ENCODE measurements at places on chromosomes 1 and 21.
A peak's percentile ranks its signal among the peaks of the same experiment; 100 is the strongest.

GRCh38 chr1:62003777-62004176, 190.9 kb upstream of the L1TD1 start:
- DNase-seq = no peak

DNA sequence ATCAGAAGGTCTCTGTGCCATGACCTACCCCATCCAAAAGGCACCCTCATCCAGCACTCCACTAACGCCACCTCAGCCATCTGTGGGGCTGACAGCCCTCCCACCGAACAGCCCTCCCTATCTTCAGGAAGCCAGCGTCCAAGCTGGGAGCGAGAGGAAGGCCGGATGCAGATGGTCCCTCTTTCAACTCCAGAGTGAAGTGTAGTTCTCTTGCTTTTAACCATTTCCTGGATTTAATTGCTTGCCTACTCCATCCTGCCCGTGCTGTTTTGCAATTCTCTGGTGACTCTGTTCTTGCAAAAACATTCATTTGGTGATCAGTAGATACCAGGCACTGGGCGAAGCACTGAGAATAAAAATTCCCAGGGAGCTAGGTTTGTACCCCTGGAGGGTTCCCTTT, 8.2 kb upstream of the DYRK1A start:
- DNase-seq = no peak

DNA sequence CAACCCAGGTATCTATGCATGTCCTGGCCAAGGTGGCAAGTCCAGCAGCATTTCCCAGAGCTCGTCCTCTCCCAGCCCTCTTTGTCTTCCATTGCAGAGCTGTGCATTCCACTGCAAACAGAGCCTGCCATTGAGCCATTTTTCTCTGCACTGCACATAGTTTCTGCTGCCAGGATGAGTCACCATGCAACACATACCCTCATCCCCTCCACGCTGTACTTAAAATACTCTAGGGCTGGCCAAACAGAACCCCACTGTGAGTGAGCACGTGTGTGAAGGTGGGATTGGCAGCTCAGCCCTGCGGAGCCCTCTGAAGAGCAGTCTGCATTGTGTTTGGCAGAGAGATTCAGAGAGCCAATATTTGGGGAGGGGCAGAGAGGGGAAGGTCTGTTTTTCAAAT, 3.9 kb upstream of the ATP1B1 start:
- no peak for DNase-seq

- no peak for DNase-seq
Measured at GRCh38 chr21:37940691-37941090, 24.4 kb upstream of the KCNJ6 start.

GRCh38 chr1:151372058-151372934, at the start of gene SELENBP1:
TSS of gene SELENBP1 (minus strand) at chr1:151372705. CDS start at chr1:151372641, 64 bp downstream.
- peak; percentile 91 for DNase-seq

GRCh38 chr21:26157801-26158200, 12.8 kb downstream of the APP start:
- DNase-seq = no peak

GRCh38 chr21:21179619-21180298, 181.6 kb downstream of the NCAM2 start:
- DNase-seq = no peak

DNA sequence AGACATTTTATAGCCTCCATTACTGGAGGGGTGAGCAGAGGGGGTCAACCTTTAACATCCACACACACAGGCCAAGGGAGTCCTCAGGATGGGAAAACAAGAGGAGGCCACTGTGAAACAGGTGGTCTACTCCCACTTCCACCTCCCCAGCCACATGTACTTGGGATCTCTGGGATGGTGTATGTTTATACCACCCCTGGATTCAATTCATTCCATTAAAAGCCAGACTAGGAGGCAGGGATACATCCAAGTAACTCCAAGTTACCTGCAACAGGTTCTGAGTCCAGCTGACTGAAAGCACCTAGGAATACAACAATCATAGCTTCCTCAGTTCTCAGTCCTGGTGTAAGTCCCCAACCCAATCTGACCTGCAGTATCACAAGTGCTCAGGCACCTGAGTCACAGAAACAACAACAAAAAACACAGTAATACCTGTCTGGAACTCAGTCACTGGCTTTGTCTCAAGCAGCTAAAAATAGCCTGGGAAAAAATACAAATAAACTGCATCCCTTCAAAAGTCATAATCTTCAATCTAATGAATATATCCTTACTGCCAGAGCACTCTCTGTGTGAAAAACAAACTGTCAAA, 9.8 kb downstream of the ERI3 start:
- no peak for DNase-seq

DNA sequence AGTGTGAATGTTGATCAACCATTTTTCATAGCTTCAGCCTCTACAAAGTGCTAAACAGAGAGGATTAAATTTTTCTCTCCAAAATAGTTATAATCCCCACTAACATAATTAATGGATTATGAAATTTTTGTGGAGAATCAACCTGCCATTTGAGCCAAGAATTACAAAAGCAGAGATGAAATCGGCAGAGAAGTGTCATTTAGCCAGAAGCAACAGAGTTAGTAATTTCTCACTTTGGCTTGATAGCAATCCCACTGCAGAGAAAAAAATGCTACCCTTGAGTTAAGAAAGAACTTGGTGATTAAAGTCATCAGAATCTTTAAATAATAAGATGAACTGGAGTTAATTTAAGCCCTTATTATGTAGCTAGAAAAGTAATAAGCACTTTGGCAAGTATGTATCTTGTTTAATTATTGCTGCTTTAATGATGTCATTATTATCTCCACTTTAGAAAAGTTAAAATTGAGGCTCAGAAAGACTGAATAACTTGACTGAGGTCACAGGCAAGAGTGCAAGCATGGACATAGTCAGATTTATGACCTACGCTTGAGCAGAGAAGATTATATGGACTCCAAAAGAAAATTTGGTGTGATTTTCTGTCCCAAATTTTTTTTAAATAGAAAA, 37.3 kb downstream of the RGS4 start:
- DNase-seq = no peak

DNA sequence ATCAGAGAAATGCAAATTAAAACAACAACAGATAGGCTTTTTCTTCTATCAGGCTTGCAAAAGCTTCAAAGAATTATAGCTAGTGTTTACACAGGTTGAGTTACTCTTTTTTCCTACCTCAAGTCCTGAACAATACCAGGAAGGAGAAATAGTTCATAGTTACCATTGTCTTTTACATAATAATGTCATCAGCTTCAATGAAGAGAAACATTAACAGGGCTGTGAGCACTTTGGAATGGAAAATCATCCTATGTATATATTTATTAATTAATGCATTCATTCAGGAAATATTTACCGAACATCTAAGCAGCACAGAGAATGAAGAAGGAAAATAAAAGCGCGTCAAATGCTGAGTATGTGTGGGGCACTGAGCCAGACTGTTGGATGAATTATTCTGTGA, 197.3 kb downstream of the ZBTB18 start:
- DNase-seq = no peak

- DNase-seq = no peak
Measured at GRCh38 chr1:12426030-12426429, 192.0 kb downstream of the DHRS3 start.

DNA sequence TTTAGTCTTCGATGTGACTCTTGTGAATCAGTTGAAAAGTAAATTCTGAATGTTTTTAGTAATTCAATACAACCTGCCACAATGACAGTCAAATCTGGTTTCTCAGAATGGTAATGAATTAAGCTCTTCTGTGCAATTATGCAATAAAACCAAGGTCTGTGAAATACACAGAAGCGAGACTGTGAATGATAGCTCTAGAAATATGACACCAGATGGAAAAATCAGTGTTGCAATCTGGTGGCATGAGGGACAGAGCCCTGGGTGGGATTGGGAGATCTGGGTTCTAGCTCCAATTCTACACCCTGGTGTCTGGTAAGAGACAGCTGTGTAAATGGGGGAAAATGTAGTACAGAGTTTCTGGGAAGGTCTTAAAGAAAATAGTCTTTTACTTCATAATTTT, 586.4 kb upstream of the ZRANB2 start:
- peak; percentile 48 for DNase-seq

DNA sequence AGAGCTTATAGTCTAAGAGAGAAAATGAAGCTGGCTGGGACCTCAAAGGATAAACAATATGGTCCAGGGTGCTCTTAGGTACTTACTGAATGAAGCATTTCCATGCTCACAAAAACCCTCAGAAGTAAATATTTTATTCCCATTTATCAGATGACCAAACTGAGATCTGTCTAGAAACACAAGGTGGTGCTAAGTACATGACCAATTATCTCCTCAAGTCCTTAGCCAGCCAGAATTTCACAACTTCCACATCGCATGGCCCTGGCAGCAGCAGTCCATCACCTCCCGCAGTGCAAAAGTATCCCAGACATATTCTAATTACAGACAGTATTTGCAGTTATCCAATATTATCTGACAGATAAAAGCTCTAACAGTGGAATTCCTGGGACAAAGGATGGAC, 321.7 kb upstream of the PROX1 start:
- no peak for DNase-seq

GRCh38 chr1:239139801-239140200, 246.6 kb upstream of the CHRM3 start:
- no peak for DNase-seq

DNA sequence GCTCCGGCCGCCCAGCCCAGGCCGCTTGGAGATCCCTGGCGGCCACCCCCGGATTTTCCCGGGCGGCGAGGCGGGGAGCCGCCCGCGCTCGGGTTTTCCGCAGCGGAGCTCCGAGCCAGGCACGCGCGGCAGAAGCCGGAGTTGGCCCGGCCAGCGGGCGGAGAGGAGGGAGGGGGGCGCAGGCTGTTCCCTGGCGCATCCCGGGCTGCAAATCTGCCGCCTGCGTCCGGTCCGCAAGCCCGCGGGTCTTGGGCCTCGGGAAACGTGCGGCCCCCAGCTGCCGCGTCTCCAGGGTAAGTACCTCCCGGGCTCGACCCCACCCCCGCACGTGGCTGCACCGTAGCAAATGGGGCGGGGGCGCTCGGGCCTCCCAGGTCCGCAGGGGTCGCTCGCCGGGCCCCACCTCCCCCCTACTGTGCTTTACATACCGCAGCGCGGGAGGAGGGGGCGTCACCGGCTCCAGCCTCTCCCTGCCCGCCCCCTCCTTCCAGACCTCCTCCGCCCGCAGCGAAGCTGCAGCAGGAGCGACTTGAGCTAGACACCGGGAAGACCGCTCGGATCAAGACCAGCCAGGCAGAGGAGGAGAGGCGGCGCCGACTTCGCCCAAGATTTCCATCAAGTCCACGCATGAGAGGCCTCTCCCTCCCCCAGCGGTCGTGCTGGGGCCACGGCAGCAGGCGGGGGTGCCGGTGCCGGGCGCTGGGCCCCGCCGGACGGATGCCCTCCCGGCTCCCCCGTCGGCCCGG, 1.6 kb downstream of the TMEM200B start:
- DNase-seq = no peak

- DNase-seq = no peak
Measured at GRCh38 chr1:184801503-184801902, 46.8 kb upstream of the EDEM3 start.

- no peak for DNase-seq
Measured at GRCh38 chr21:23003951-23004350, 2005.7 kb downstream of the NCAM2 start.

- DNase-seq = no peak
Measured at GRCh38 chr21:36030581-36031189, 29.6 kb downstream of the SETD4 start.

- peak; percentile 54 for DNase-seq
Measured at GRCh38 chr1:31593770-31594632, 17.7 kb downstream of the TINAGL1 start.

- no peak for DNase-seq
Measured at GRCh38 chr1:192801451-192801850, 7.4 kb upstream of the RGS2 start.

- no peak for DNase-seq
Measured at GRCh38 chr1:92929461-92929860, 31.8 kb downstream of the DIPK1A start.

- no peak for DNase-seq
Measured at GRCh38 chr1:27473755-27474154, 16.2 kb downstream of the WASF2 start.

GRCh38 chr21:45442276-45442675, 37.3 kb downstream of the COL18A1 start:
- no peak for DNase-seq

DNA sequence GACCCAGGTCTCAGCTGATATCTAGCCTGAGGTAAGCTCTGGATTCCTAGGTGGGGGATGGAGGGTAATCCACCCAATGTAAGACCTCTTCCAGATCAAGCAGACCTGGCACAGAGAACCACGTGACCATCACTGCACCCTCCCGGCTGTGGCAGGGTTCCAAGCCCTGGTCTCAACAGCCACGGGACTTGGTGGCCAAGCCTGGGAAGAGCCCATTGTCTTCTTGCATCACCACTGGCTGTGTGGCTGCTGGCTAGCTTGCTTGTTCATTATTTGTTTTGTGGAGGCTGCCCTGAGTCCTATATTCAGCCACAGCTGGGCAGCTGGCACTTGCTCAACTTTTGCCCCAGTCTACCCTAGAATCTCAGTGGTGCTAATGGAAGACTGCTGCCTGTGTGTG, 24.1 kb upstream of the NFASC start:
- DNase-seq = peak; percentile 12

DNA sequence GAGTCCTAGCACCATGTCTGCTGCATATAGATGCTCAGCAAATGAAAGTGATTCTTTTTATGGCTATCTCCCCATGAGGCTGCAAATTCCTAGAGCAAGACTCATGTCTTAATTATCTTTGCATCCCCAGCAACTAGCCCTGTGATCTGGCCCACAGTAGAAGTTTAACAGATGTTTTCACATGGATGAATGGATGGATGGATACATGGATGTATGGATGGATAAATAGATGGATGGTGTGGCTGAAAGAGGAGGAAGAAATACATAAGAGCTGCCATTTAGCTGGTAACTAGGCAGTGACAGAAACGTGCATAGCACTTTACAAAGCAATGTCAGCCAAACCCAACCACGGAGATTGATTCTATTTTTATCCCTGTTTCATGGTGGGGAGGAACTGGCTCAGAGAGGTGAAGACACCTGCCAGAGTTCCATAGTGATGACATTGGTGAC, 32.7 kb upstream of the ZBTB40 start:
- DNase-seq = no peak

GRCh38 chr1:166920561-166921475, 44.8 kb upstream of the TADA1 start:
- DNase-seq = peak; percentile 24

GRCh38 chr1:2812136-2812535, 10.6 kb upstream of the TTC34 start:
- DNase-seq = no peak

GRCh38 chr1:216184126-216184680, 239.0 kb downstream of the USH2A start:
- DNase-seq = no peak

- no peak for DNase-seq
Measured at GRCh38 chr1:182460550-182460951, 10.6 kb downstream of the RGSL1 start.

DNA sequence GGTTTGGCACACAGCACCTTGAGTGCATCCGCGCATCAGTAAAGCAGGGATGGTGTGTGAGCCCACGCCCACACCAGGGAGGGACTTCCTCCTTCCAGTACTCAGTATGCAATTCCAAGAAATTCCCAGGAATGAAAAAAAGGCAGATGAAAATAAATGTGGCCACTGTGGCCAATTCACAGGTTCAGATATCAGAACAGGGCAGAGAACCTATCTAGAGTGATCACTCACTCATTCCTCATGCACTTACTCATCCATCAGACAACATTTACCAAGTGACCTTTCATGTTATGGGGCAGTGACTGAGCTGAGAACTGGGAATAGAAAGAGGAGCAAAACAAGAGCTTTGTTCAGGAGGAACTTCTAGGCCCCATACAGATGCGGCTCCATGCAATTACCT, 113.7 kb downstream of the ZSCAN20 start:
- no peak for DNase-seq

GRCh38 chr1:23544444-23545389, 13.7 kb upstream of the E2F2 start:
- DNase-seq = peak; percentile 76

Measured in NCI-H1105 (cell line).